ENCODE measurements at places on chromosomes 2 and 18. TPM values are rescaled to one million over a fixed set of nuclear protein-coding genes. Genes with fewer than 3 reads are reported as not detected.

- DNase-seq: no peak
- H3K27me3 ChIP-seq: no peaks in the 10 kb centered on the region
- no peak overlapping the region for H3K4me3 ChIP-seq
- H3K36me3 ChIP-seq: no peaks in the 10 kb centered on the region
- no peaks in the 10 kb centered on the region for H3K4me1 ChIP-seq
These were observed 4.7 kb downstream of the MYOM1 start for GRCh38 chr18:3214855-3215637.

DNA sequence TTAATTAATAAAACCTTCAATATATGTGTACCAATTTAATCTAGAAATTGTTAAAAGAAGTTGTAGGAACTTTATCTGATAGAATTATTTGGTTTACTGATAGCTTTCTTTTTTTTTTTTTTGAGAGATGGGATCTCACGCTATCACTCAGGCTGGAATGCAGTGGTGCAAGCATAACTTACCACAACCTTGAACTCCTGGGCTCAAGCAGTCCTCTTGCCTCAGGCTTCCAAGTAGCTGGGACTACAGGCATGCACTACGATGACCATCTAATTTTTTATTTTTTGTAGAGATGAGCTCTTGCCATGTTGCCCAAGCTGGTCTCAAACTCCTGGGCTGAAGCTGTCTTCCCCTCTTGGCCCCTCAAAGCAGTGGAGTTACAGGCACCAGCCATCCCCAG lies 66.8 kb downstream of the CCDC138 start:
- H3K27me3 ChIP-seq: no peaks in the 10 kb centered on the region
- H3K36me3 ChIP-seq: peaks cover 2% of the 10 kb centered on the region
- no peak for DNase-seq

GRCh38 chr2:165743442-165743841 lies 50.6 kb downstream of the GALNT3 start:
- H3K27ac ChIP-seq: no peak overlapping the region
- no peaks in the 10 kb centered on the region for H3K36me3 ChIP-seq
- H3K27me3 ChIP-seq: no peaks in the 10 kb centered on the region

- H3K4me3 ChIP-seq: no peak overlapping the region
- no peak overlapping the region for H3K27ac ChIP-seq
- H3K27me3 ChIP-seq: 0 out of 2 replicates have a peak, but pooled peaks cover 2% of the 10 kb centered on the region
- no peaks in the 10 kb centered on the region for H3K36me3 ChIP-seq
These were observed 41.7 kb downstream of the FRZB start for GRCh38 chr2:182824767-182825158.

DNA sequence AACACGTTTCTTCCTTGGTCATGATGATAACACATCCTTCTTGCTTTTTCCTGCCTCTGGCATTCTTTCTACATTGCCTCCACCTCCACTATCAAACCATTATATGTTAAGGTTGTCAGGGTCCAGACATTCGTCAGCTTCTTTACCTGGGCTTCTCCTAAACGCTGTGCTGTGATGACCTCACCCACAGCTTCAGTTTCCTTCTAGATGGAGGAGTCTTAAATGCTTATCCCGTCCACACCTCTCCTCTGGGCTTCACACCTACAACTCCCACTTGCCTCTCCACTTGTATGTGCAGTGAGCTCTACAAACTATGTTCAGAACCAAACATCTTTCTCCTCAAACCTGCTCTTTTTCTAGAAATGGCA lies 666 bp upstream of the STAT1 start:
- no peak for DNase-seq
- H3K27ac ChIP-seq: peak overlapping the region; percentile 89
- peaks cover 21% of the 10 kb centered on the region for H3K36me3 ChIP-seq
- peaks cover 33% of the 10 kb centered on the region for H3K4me1 ChIP-seq
- H3K27me3 ChIP-seq: no peaks in the 10 kb centered on the region

GRCh38 chr2:36607947-36608346 lies 10.0 kb upstream of the FEZ2 start:
- no peaks in the 10 kb centered on the region for H3K36me3 ChIP-seq
- no peaks in the 10 kb centered on the region for H3K27me3 ChIP-seq
- H3K27ac ChIP-seq: no peak overlapping the region
- no peak overlapping the region for H3K4me3 ChIP-seq
- no peaks in the 10 kb centered on the region for H3K4me1 ChIP-seq

DNA sequence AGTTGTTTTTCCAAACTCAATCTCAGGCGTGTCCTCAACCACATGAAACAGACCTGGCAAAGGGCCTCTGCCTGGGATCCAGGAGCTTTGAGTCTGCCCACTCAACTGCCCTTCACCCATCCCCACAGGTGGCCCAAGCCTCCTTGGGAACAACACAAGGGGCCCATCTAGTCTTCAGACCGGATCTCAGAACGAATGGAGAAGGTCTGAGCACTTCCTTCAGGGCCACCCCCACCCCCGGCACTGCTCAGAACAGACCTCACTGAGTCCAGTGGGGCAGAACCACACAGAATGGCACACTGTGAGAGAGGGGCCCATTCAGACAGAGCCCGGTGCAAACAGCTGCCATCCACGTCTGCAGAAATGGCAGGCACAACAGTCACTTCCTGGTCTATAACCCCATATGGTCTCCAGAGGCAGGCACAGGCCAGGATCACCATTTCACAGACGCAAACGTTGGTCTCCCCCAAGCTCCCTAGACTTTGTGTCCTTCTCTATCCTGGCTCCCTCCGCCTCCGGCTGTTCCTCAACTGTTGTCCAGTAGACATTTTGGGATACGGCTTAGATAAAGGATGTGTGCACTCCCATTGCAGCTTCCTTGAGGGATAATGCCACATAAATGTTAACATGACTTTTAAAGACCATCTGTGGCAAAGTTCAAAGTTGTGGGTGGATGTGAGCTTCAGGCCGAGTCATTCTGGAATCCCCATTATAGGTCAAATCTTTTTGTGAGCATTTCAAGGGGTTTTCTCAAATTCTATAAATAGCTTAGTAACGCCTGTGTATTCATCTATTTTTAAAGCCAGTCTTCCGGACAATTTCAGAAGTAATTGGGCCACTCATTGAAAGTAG lies 149.7 kb downstream of the SMAD7 start:
- DNase-seq: peak; percentile 89
- peak overlapping the region; percentile 92 for H3K27ac ChIP-seq
- H3K4me1 ChIP-seq: peaks cover 52% of the 10 kb centered on the region
- H3K27me3 ChIP-seq: no peaks in the 10 kb centered on the region
- peak overlapping the region; percentile 36 for H3K4me3 ChIP-seq

The MTCL1 gene
- polyA plus RNA-seq: not detected

DNA sequence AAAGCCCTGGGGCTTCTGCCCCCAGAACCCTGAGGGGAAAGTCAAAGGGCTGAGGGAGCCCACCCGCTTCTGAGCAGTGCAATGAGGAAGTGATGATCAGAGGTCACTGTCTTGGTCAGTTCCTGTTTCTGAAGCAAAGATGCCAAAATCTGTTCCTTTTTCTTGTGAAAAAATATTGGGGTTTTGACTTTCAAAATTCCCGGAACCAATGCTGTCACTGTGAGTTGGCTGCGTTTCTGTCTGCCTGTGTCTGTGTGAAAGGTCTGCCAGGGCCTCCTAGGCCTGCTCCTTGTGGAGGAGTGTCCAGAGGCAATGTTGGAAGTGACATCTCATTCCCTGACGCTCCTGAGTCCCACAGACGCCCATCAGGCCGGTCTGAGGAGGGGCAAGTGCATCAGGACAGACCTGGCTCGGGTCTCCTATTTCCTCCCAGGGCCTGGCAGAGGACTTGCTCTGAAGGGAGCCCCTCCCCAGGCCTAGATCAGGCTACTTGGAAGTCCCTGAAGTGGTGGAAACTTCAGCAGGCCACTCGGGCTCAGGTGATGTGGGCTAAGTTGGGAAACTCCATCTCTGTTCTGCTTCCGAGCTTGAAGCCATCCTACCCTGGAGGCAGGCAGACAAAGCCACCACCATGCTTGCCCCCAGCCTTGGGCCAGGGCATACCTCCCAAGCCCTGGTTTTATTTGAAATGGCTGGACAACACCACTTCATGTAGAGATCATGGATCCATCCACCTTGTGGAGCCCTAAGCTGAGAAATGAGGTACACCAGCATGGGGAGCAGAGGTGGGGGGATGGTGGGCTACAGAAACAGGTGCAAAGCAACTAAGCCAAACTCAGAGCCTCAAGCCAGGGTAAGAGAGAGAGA lies 51.0 kb downstream of the PKDCC start:
- no peaks in the 10 kb centered on the region for H3K36me3 ChIP-seq
- no peak for DNase-seq
- H3K4me3 ChIP-seq: no peak overlapping the region
- H3K27me3 ChIP-seq: no peaks in the 10 kb centered on the region
- H3K27ac ChIP-seq: peak overlapping the region; percentile 48
- H3K4me1 ChIP-seq: peaks cover 60% of the 10 kb centered on the region

DNA sequence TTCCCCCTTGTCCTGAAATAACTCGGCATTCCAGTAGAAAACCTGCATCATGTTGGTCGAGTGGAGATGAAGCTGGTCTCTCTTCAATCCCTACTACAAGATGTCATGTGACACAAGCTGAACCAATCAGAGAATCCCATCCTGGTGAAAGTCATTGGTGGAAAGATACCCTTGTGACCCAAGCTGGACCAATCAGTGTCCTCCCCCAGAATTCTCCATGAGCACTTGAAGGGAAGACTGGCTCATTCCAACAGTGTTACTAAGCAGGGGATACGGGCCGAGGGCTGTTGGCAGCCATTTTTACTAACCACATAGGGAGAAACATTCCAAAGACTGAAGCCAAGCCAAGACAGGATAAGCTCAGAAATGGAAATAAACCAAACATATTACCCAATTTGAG lies 298.3 kb downstream of the ICOS start:
- H3K27ac ChIP-seq: no peak overlapping the region
- H3K27me3 ChIP-seq: no peaks in the 10 kb centered on the region
- DNase-seq: no peak
- no peaks in the 10 kb centered on the region for H3K36me3 ChIP-seq
- no peak overlapping the region for H3K4me3 ChIP-seq

- 0 out of 2 replicates have a peak overlapping the region, but pooled peaks have one; percentile 50 for H3K4me3 ChIP-seq
- no peak overlapping the region for H3K27ac ChIP-seq
- peaks cover 25% of the 10 kb centered on the region for H3K27me3 ChIP-seq
- DNase-seq: no peak
- no peaks in the 10 kb centered on the region for H3K4me1 ChIP-seq
These were observed 4.8 kb downstream of the TMEM200C start for GRCh38 chr18:5890331-5891183.

The ITPRID2 gene
- polyA plus RNA-seq: 11.4 TPM

GRCh38 chr2:161123531-161124030 lies 36.6 kb upstream of the TANK start:
- no peaks in the 10 kb centered on the region for H3K4me1 ChIP-seq
- no peaks in the 10 kb centered on the region for H3K36me3 ChIP-seq
- no peaks in the 10 kb centered on the region for H3K27me3 ChIP-seq
- no peak for DNase-seq

GRCh38 chr2:190158798-190159434 lies 96.4 kb upstream of the MSTN start:
- no peak overlapping the region for H3K4me3 ChIP-seq
- peaks cover 10% of the 10 kb centered on the region for H3K4me1 ChIP-seq
- no peak for DNase-seq
- no peaks in the 10 kb centered on the region for H3K36me3 ChIP-seq
- H3K27ac ChIP-seq: peak overlapping the region; percentile 34

GRCh38 chr2:132664096-132664495 lies 5.9 kb downstream of the LYPD1 start:
- no peak for DNase-seq
- no peaks in the 10 kb centered on the region for H3K36me3 ChIP-seq
- peaks cover under 1% of the 10 kb centered on the region for H3K27me3 ChIP-seq
- H3K4me3 ChIP-seq: no peak overlapping the region
- no peaks in the 10 kb centered on the region for H3K4me1 ChIP-seq
- no peak overlapping the region for H3K27ac ChIP-seq

GRCh38 chr18:68713796-68714195 lies 1.1 kb downstream of the TMX3 start:
- H3K36me3 ChIP-seq: peaks cover 16% of the 10 kb centered on the region
- DNase-seq: no peak
- H3K27me3 ChIP-seq: no peaks in the 10 kb centered on the region
- H3K27ac ChIP-seq: no peak overlapping the region
- peaks cover 5% of the 10 kb centered on the region for H3K4me1 ChIP-seq
- H3K4me3 ChIP-seq: peak overlapping the region; percentile 89

- H3K27me3 ChIP-seq: no peaks in the 10 kb centered on the region
- no peak overlapping the region for H3K4me3 ChIP-seq
- H3K36me3 ChIP-seq: no peaks in the 10 kb centered on the region
- H3K4me1 ChIP-seq: peaks cover 6% of the 10 kb centered on the region
- DNase-seq: no peak
These were observed 32.5 kb downstream of the PRKRA start for GRCh38 chr2:178418426-178418825.

The KCNG3 gene
- polyA plus RNA-seq: not detected

The RGPD6 gene
- 5.2 TPM for polyA plus RNA-seq

DNA sequence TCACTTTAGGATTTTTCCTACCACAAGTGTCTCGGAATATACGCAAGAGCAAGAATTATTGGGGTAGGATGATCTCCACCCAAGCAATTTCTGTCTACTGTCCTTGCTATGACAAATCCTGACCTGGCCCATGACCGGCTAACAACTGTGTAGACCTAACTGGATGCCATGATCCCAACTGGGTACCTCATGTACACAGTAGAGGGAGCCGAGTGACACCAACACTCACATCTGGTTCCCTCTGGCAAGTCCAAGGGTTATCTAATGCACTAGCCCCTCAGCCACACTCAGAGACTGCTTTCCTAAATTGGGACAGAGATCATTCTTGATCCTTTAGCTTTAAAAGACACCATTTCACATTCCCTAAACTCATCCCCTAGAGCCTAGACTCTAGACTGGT lies 60.7 kb upstream of the ZNF532 start:
- no peaks in the 10 kb centered on the region for H3K27me3 ChIP-seq
- no peak overlapping the region for H3K27ac ChIP-seq
- no peaks in the 10 kb centered on the region for H3K36me3 ChIP-seq

The TUBA4B gene
- not detected for polyA plus RNA-seq

- H3K27me3 ChIP-seq: no peaks in the 10 kb centered on the region
- no peak for DNase-seq
- peaks cover 6% of the 10 kb centered on the region for H3K36me3 ChIP-seq
- H3K4me3 ChIP-seq: no peak overlapping the region
- no peak overlapping the region for H3K27ac ChIP-seq
These were observed 159.7 kb downstream of the DOCK10 start for GRCh38 chr2:224882291-224883171.

- H3K36me3 ChIP-seq: no peaks in the 10 kb centered on the region
These were observed 26.2 kb downstream of the CFAP53 start for GRCh38 chr18:50240080-50240563.
